G401 (cell line): ENCODE measurements at places on chromosomes 5 and 9.
A peak's percentile ranks its signal among the peaks of the same experiment; 100 is the strongest.

DNA sequence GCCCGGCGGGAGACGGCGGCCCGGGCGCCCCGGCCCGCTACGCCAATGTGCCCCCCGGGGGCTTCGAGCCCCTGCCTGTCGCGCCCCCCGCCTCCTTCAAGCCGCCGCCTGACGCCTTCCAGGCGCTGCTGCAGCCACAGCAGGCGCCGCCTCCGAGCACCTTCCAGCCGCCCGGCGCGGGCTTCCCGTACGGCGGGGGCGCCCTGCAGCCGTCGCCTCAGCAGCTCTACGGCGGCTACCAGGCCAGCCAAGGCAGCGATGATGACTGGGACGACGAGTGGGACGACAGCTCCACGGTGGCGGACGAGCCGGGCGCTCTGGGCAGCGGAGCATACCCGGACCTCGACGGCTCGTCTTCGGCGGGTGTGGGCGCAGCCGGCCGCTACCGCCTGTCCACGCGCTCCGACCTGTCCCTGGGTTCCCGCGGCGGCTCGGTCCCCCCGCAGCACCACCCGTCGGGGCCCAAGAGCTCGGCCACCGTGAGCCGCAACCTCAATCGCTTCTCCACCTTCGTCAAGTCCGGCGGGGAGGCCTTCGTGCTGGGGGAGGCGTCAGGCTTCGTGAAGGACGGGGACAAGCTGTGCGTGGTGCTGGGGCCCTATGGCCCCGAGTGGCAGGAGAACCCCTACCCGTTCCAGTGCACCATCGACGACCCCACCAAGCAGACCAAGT is 723 bp downstream of the SNX18 start:
- DNase-seq: no peak

DNA sequence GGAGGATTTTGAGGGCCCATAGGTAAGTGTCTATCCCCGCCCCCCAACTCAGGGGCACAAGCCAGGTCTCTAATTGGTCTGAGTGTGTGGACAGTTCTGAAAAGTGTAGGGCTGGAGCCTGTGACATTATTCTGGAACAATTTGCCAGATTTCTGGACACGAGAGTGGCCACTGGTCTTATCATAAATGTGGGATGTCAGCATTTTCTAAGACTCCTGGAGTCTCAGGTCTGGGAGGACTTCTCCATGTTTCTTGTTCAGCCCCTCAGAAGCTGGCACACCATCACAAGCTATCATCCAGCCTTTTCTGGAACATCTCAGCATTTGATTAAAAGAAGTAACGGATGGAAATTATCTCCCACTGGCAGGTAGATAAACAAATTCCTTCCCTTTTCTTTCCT is 141.4 kb downstream of the SEC61B start:
- DNase-seq: no peak

GRCh38 chr5:178695556-178695955 is 34.9 kb downstream of the ZNF354A start:
- no peak for DNase-seq

DNA sequence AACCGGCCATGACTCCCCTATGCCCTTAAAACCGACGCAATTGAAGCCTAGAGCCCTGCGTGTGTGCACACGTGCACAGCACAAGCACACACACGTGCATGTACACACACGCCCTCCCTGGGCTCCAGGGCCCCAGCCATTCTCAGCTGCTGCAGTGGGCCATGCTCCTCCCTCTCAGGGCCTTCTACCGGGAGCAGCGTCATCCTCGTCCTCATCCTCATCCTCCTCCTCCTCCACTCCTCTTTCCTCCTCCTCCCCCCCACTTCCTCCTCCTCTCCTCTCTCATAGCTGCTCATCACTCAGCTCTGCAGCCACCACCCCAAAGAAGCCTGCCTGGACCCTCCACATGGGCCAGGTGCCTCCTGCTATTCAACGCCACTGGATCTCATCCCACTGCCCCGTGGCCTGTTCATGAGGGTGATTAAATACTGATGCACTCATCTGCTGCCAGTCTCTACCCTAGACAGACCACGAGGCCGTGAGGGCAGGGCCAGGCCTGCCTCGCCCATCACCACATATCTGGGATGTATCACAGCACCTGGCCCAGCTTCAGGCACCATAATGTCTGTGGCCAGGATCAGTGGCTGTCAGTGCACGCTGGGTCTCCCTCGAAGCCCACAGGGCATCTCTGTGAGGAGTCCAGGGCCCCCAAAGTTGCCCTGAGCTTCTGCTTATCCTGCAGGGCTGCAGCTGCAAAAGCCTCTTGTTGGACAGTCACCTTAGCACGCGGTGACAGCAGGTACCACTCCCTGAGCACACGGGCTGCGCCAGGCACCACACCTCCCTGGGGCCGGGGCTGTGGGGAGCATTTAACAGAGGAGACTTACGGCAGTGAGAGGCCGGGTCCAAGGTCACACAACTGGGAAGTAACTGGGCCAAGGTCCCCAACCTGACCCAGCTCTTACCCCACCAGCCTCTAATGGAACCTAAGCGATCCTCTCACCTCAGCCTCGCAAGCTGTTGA is 9.8 kb downstream of the FAM78A start:
- no peak for DNase-seq

- DNase-seq: no peak
Observed at GRCh38 chr5:163790497-163790896, 285.1 kb downstream of the MAT2B start.

GRCh38 chr5:39331861-39332381 is 32.4 kb downstream of the C9 start:
- DNase-seq: no peak

DNA sequence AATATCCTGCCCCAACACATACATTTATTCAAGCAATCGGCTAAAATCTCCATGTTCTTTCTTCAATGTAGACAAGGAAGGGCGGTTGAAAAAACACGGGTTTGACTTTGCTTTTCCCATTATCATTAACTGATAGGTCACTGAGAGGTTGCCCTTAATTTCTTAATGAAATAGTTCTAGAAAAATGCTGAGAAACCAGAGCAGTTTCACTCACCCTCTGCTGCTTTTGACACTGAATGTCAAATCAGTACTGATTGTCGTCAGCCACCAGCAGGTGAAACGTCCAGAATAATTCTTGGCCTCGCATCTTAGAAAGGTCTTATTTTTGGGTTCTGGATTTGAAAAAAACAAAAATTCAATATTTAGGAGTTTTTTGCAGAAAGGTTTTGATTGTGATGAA is 8.1 kb downstream of the IL12B start:
- no peak for DNase-seq

- DNase-seq: no peak
Observed at GRCh38 chr5:151492729-151493128, 45.3 kb downstream of the SLC36A1 start.

- DNase-seq: no peak
Observed at GRCh38 chr5:176574297-176574591, 25.1 kb downstream of the CDHR2 start.

- no peak for DNase-seq
Observed at GRCh38 chr5:127398508-127398907, 107.9 kb downstream of the MEGF10 start.

GRCh38 chr5:7927466-7928375 is 58.8 kb downstream of the MTRR start:
- DNase-seq: peak; percentile 74

- DNase-seq: no peak
Observed at GRCh38 chr5:34587355-34588241, 68.5 kb upstream of the RAI14 start.

DNA sequence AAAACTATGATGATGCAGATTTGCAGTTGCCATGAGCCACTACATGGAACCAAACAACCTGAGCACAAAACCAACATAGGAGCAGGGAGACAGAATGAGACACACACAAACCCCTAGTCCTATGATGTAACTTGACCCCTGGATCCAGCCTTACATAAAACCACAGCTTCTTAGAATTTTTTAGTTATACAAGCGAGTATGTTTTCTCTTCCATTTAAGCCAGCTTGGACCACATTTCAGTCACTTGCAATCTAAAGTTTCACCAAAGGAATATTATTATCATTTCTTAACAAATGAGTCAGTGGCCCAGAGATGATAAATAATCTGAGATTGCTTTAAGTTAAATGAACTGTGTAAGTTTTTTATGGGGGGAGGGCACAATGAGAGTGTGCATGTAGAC is 6.8 kb downstream of the SPOCK1 start:
- DNase-seq: no peak

- no peak for DNase-seq
Observed at GRCh38 chr9:88659126-88659525, 124.1 kb downstream of the NXNL2 start.

DNA sequence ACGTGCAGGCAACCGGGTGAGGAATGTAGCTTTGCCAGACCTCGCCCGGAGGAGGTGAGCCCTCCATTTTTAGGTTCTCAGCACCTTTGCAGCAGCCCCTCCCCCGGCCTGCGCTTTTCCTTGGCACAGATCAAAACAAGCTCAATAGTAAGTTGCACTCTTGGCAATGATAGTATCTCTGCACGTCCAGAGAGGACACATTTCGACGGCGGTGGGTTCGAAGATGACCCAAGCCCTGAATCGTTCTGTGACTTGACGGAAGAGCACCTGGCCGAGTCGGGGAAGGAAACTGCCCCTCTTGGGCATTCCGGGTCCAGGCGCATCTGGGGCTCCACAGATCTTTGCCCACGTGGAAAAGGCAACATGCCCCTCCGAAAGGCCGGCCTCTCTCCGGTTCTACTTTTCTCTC is 904 bp downstream of the GDNF start:
- no peak for DNase-seq

- DNase-seq: no peak
Observed at GRCh38 chr9:98732801-98733200, 24.1 kb upstream of the GABBR2 start.

DNA sequence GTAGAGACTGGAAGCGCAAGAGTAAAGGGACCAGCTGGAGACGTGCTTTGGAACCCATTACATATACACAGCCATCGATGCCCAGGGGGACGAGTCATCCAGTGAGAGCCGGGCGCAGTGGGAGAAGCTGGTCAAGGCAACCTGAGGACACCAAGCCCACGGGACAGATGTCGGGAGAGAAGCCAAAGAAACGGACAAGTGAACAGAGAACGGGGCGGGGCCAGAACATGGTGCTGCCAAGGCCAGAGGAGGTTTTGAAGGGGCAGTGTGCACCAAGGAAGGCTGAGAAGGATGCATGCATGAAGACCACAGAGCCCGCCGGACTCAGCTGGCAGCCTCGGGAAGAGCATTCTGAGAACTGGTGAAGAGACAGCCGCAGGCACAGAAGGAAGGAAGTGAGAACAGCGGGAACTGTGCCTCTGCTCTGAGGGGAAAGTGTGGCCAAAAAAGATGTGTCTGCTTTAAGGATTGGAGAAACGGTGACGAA is 20.3 kb downstream of the CAMSAP1 start:
- DNase-seq: peak; percentile 80

DNA sequence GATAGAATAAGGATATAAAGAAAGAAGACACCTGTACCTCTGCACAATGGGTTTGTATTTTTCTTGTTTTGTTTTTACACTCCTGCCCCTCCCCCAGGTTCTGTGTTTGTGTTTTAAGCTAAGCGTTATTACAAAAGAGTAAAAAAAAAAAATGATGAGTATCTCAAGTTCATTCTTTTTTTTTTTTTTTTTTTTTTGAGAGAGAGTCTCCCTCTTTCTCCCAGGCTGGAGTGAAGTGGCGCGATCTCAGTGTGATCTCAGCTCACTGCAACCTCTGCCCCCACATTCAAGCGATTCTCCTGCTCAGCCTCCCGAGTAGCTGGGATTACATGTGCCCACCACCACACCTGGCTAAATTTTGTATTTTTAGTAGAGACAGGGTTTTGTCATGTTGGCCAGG is 29.4 kb upstream of the RAI14 start:
- no peak for DNase-seq

- DNase-seq: no peak
Observed at GRCh38 chr5:61252643-61252925, 79.5 kb upstream of the ZSWIM6 start.

DNA sequence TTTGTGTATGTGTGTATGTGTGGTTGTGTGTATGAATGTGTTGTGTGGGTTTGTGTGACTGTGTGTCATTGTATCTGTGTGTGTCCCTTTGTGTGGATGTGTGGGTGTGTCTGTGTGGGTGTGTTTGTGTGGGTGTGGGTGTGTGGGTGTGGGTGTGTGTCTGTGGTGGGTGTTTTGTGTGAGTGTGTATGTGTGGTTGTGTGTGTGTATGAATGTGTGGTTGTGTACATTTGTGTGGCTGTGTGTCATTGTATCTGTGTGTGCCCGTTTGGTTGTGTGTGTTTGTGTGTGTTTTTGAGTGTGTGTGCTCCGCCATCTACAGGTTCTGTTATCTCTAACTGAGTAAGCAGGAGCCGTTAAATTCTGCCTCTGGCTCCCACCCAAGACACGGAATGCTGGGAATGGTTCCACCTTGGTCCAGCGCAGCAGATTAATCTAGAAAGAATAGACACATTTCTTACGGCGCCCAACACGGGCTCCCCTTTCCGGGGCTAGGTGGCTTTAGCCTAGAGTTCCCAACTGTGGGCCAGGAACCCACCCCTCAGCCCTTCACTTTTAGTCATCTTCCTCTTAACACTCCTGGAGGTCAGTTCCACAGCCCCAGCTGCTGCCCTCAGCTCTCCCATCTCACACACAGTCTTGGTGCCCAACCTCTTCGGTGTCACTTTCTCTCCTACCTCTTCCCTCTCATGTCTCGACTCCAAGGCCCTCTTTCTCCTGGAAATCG is 197.1 kb downstream of the TTLL11 start:
- DNase-seq: peak; percentile 87

DNA sequence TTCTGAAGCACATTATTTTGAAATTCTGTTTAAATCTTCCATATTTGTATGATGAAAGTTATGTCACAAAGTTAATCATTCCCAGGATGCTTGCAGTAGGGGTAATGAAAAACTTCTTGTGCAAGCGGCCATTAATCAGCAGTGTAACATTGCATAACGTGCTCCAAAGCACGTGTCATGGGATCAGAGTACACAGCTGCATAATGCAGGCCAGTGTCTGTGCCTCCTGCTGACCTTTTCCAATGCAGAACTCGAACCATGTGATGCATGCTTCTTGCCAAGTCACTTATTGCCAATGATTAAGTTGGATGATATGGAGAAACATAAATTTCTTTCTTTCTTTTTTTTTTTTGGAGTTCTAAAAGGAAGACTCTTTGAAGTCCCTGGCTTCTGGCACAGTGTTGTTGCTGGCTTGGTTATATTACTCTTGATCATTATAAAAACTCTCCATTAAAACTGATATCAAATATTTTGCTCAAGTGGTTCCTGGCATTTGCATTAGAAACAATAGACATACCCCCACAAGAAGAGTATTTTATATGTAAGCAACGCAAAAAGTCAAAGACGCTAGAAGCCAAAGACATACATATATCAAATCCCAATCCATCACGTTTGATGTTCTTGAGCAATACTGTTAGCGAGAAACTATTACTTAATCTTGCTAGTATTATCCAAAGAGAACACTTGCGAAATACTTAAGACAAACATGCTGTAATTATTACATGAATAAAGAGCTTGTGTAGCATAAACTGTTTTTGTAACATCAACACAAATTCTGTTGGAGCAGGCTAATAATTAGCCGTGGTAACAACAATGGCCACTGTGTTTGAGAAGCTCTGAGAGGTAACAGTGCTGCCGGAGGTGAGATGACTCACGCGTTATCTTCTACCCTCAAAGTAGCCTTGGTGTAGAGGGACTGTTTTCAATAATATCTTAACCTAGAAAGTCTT is 164.2 kb downstream of the AUH start:
- DNase-seq: no peak

- no peak for DNase-seq
Observed at GRCh38 chr9:131661568-131662288, 78.1 kb downstream of the RAPGEF1 start.

- DNase-seq: peak; percentile 15
Observed at GRCh38 chr5:139896718-139897117, 101.1 kb downstream of the PSD2 start.

GRCh38 chr5:83731638-83732037 is 11.0 kb upstream of the HAPLN1 start:
- no peak for DNase-seq
